HCT116 (cell line): ENCODE measurements at places on chromosomes 1 and 21.

DNA sequence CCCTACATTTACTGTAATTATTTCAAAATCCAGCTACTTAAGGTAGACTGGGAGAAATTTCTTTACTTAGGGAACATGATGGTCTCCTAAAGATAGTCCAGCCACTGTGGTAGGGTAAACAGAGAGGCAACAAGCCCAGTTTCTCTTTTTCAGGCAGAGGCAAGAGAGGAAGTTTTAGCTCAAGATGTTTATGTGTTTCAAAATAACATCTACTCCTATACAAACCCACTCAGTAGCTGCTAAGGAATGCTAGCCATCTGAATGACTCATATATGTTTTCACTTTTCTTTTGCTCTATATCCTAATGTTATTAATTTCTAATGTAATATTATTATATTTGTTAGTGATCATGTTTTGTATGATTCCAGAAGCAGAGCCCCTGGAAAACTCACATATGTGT is 856.6 kb downstream of the PLA2G4A start:
- DNase-seq, result no peak

GRCh38 chr1:168483539-168483938 is 60.3 kb downstream of the XCL2 start:
- DNase-seq, result no peak

DNA sequence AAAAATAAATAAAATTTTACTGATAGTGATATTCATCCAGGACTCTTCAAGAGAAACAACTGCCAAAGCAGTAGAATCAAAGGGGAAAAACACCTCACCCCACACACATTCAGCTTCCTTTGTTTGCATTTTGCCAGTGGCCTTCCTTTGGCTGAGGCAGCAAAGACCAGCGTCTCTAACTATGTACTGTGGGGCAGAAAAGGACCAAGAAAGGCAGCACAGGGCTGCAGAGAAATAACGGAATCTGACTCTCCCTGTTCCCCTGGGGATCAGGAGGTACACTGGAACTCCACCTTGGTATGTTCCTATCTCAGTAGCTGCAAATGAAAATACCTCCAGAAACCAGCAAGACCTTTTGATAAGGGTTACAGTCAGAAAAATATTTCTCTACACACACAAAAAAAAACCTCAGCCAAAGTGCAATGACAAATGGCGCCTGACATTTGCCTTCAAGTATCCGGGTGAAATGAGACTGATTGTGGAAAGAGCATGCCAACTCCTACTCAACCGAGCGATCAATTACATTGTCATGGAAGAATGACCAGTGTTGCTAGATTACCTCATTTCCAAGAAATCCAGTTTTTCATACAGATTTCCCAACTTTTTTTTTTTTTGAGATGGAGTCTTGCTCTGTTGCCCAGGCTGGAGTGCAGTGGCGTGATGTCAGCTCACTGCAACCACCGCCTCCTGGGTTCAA is 50.9 kb downstream of the TARBP1 start:
- no peak for DNase-seq

- peak; percentile 16 for DNase-seq
These were observed 157.8 kb downstream of the VPS13D start for GRCh38 chr1:12387641-12388040.

DNA sequence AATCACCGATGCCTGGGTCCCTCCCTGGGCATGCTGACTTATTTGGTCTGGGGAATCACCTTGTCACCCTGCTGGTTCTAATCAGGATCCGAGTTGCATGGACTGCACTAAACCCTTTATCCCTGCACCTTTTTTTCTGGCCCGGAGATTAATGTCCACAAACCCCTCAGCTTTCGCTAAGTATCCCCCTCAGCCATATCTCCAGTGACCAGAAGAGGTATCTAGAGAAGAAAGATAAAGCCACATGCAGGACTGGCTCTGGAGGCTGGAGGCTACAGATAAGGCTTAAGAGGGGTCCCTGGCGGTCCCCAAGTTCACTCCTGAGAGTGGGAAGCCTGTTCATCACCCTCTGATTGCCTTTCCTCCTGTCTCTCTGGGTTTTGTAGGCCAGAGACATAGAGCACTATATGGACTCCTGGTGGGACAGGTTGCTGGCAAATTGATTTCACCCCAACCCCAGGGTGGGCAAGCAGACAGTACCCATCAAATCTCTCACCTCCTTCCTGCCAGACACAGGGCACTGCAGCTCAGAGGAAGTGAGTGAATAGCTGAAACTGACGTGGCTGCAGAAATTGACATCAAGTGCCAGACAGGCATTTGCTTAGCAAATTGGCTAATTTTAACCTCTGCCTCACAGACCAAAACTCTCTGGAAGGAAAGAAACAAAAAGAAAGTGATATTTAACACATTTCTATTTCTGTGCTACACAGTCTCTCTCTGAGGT is 38.8 kb downstream of the HMGB4 start:
- DNase-seq, result no peak

DNA sequence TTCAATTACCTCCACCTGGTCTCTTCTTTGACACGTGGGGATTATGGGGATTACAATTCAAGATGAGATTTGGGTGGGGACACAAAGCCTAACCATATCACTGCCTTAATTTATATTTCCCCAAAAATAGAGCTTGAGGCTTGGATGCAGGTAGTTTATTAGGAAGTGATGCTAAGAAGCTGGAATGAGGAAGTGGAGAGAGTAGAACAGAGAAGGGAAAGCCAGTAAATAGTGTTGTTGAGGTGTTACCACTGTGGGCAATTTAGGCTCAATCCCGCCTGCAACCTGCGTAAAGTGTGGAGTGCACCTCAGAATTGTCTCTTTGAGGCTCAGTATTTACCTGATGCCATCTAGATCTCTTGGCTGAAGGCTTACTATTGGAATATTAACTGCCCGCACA is 4.9 kb upstream of the DOCK7 start:
- DNase-seq, result no peak

GRCh38 chr1:7752512-7753417 is 18.3 kb upstream of the VAMP3 start:
- peak; percentile 32 for DNase-seq

DNA sequence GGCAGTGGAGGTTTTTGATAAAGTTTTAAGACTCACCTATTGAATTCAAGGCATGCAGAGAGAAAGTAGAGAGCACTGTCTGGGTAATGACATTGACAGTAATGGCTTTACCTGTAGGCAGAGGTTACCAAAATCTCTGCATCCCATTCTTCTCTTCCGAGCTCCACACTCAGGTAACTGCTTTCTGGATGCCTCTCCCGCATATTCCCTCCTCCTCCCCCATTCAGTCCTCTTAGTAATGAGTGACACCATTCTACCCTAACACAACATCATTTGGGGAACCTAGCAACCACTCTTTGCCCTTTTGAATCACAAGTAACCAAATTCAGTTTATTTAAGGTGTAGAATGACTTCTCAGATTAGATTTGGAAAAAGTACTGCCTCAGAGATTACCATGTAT is 56.5 kb downstream of the DYRK1A start:
- no peak for DNase-seq

DNA sequence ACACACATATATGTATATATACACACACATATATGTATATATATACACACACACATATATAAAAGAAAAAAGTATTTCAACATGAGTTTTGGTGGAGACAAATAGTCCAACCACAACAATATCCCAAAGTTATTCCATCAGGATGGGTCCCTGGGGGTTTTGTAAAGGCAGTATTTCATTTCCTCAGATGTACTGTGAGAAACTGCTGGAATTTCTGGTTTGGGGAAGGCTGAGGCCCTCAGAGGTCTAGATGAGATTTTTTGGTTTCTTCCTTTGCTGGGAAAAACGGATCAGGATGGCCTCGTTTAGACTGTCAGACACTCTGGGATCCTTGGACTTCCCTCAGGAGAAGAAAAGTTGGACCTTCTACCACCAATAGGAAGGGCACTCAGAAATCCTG is 36.5 kb upstream of the TENT5B start:
- no peak for DNase-seq

DNA sequence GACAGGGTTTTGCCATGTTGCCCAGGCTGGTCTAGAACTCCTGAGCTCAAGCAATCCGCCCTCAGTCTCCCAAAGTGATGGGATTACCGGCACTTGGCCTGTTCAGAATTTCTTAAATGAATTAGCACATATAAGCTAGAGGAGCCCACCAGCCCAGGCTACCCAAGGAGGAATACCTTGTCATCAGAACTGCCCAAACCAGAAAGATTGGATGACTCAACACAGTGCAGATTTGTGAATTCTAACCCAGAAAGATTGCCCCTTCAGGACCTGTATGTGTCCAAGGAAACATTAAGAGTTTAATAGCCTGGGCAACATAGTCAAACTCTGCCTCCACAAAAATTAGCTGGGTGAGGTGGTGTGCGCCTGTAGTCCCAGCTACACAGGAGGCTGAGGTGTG is 14.0 kb upstream of the LIN9 start:
- no peak for DNase-seq

GRCh38 chr1:3543076-3544039 is 68.0 kb downstream of the MEGF6 start:
- DNase-seq, result no peak

DNA sequence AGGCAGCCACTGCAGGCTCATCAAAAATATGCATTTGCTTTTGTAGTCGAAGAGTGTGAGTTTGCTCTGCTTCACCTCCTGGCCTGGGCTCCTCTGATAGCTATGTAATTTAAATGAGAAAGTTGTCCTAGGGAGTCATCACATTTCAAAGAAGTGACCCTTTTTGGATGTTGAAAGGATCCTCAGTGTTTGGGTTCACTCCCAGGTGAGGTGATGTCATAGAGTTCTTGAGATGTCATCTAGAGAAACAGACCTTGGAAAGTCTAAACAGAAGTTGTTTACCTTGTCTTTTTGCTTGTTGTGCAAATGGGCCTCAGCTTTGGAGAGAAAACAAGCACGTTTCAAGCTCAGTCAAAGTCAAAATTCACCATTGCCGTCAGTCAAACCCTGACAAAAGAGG is 92.0 kb upstream of the BARHL2 start:
- DNase-seq, result no peak

GRCh38 chr1:246309247-246309884 is 197.7 kb downstream of the SMYD3 start:
- no peak for DNase-seq

GRCh38 chr21:35465741-35466140 is 416.6 kb upstream of the RUNX1 start:
- DNase-seq, result no peak

GRCh38 chr1:28565726-28566125 is 12.8 kb downstream of the TRNAU1AP start:
- no peak for DNase-seq

DNA sequence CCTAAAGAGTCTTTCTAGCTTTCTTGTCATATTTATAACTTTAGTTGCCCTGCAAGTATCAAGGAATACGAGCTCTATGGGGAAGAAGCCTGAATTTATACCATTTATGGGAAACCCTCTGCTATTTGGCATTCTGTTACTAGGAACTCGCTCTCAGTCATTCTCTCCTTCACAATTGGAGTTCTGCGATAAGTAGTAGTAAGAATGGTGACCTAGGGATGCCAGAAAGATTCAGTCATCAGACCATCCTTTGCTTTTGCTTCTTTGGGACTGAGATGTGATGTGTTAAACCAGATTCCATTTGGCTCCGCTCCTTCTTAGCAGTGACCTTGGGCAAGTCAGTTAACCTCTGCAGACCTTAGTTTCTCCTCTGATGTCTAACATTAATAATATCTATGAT is 256.5 kb downstream of the FGGY start:
- no peak for DNase-seq

GRCh38 chr21:32007456-32007855 is 134.6 kb downstream of the HUNK start:
- no peak for DNase-seq
